Stimulated activated CD4-positive, alpha-beta T cell treated with anti-CD3 and anti-CD28 coated beads, Interleukin-15, amount 100 ng/mL, for 1 hour (primary cell): ENCODE measurements at places on chromosomes 16 and 17.

- no peak for DNase-seq
Measured at GRCh38 chr17:4764595-4764994, 7.1 kb upstream of the TM4SF5 start.

DNA sequence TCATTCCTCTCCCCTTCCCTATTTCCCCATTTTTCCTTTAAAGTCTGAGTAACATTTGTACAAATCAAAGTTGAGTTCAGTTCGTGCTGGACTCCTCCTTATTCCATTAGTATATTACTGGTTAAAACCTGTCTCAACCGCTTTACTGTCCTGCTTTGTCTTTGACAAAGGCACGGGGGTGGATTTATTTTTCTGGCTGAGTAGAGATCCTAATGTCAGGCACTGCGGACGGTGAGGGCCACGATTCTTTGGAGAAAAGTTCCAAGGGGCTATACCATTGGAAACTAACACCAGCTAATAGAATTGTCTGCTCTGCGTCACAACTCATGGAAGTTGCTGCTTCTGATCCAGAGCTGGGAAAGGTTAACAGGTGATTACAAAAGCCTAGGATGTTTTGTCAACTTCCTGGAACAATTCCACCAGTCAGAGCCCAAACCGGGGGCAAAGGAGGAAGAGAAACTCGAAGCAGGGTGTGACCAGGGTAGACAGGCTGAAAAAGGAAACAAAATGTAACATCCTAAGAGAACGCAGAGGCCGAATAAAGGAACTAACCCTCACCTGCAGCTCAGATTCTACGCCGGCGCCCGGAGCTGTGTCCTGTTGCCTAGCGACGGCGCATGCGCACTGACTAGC lies 12.4 kb downstream of the TAT start:
- peak; percentile 2 for DNase-seq

GRCh38 chr17:28189667-28190066 lies 129.3 kb upstream of the TMEM97 start:
- no peak for DNase-seq

DNA sequence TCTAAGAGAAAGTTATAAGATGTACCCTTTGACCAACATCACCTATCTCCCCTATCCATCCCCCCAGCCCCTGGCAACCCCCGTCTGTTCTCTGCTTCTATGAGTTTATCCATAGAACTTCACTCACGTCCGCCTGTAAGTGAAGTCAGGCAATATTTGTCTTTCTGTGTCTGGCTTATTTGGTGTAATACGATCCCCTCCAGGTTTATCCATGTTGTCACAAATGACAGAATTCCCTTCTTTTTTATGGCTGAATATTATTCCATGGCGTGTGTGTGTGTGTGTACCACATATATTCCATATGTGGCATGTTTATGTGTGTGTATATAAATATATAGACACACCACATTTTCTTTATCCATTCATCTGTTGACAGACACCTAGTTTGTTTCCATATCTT lies 339.7 kb downstream of the CPPED1 start:
- DNase-seq, result no peak

DNA sequence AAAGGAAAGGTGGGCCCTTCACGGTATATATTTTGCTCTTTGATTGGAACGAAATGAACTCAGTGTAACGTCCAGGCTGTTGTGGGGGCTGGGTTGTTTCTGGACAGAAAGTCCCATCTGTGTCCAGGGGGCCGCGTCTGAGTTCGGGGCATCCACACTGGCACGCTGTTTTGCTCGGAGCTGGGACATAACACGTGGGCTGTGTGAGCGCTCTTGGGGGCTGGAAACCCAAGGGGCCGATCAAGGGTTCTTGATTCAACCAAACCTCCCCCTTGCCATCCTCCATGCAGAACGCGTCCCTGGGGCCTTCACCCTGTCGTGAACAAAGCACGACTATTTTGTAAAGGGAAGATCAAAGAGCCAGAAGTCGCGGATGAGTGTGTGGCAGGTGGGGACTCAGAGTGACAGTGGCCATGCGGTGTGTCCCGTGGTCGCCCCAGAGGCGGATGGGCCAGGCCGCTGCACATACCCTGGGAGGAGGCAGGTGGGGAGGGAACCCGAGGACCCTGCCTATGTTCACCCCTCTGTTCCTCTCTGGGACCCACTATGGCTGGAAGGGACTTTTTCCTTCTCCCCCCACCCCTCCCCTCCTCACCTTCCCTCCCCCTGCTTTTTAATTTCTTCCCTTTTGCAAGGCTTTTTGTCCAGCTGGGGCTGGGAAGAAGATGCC lies 387.2 kb downstream of the SEC14L1 start:
- DNase-seq, result no peak

- no peak for DNase-seq
Measured at GRCh38 chr17:51083981-51084380, 36.7 kb downstream of the SPAG9 start.

DNA sequence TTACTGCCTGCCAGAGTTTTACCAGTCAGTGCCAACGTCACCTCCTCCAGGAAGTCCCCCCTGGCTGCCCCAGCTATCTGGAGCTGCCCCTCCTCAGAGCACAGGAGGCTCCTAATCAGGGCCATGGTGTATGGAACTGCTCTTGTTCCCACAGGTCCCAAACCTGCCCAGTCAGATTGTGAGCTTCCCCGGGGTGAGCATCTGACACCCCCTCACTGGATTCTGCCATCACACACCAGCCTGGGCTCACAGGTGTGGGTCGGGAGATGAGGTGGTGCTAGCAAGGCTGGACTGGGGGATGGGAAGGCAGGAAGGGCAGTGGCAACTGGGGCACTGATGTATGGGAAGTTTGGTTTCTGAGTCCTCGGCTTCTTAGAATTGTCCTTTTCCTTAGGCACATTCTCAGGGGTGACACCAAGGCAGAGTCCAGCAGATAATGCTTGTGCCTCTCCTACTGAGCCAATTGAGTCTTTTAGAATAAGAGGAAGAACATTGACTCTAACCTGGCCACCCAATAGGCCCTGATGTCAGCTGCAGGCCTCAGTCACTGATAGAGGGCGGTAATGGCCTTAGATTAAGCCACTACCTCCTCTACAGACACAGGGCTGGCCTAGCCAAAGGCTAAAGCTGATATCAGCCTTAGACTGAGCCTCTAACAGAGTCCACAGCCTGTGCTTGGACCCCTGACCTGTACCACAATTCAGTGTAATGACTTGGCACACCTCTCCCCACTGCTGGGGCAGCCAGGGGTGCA lies 107.9 kb downstream of the WSCD1 start:
- DNase-seq, result no peak

- no peak for DNase-seq
Measured at GRCh38 chr17:2926019-2926650, 129.9 kb downstream of the RAP1GAP2 start.

DNA sequence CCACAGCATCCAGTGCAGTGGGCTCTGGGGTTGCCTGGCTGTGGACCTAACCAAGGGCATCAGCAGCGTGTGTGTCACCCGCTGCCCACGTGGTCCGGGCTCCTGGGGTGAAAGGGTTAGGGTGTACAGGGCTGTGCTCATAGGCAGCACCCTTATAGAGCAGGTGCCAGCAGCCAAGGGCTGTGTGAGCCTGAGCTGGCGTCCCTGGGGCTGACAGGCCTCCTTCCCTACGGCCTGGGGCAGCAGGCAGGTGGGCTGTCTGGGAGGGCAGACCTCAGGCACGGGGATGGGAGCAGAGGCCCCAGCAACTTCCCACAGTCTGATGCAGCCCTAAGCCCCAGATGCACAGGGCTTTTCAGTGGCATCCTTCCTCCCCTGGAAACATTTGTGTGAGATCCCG lies 13.9 kb downstream of the CD300A start:
- no peak for DNase-seq

DNA sequence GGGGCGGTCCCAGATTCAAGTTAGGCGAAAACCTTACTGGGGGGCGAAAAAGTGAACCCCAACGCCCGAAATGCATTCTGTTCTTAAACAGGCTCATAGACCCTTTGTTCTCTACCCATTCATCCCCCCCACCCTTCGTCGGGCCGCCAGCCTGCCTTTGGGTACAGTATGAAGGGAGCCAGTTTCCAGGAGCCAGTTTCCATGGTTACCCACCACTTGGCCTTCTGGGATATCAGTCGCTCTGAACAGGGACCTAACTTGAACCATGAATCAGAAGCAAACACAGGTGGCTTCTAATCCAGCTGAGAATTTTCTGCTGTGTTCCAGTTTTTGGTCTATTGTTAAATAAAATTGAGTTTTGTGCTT lies 532 bp downstream of the DHX40 start:
- DNase-seq, result peak; percentile 5

DNA sequence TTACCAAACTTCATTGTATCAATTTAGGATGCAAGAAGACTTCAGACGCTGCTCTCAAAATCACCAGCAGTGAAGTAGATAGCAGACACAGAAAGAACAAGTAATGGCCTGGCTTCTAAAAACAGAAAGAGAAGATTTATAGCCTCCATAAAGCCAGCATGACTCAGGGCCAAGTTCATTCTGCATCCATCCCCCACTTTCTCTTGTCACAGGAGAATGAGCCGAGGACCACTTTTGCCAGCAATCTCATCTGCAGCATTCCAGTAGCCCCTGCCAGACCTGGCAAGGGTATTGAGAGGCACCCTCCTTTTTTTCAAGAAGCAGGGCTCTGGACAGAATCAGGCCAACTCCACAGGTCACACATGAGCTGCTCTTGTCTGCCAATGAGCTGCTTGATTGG lies 355.4 kb upstream of the SOX9 start:
- DNase-seq, result no peak

GRCh38 chr17:79570653-79571052 lies 40.2 kb downstream of the RBFOX3 start:
- DNase-seq, result no peak

DNA sequence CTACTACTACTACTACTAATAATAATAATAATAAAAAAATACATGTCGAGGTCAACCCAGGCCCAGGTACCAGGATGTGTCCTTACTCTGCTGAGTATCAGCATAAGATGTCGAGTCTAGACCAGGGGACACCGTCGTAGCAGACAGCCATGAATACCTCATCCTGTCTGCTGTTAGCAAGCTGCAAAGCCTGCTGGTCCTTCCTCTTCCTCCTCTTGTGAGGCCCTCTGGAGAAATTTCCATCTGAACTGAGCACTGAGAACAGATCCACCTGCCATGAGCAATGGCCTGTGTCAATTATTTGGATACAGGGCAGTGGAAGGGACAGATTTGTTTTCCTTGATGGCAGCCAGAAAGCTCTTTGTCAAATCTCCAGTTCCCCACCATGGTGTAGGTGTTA lies 168.5 kb downstream of the XYLT1 start:
- no peak for DNase-seq

- no peak for DNase-seq
Measured at GRCh38 chr17:75514919-75515495, 330 bp downstream of the CASKIN2 start.

DNA sequence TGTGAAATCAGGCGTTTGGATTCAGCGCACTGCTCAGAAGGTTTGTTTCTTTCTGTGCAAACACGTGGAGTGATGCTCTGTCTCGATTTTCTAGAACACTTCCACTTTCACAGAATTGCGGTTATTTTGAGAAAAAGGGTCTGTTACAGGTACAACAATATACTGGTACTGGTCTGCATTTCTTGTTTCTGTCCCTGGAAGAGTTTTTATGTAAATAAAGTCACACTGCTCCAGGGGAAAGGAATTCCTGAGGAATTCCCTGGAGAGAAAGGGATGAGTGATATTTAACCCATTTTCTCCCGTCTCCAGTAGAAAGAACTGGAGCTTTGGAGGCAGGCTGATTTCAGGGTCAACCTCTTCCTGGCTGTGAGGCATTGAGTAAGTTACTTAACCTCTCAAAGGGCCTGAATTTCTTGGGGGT lies 16.2 kb upstream of the RMI2 start:
- DNase-seq, result no peak

- DNase-seq, result no peak
Measured at GRCh38 chr16:80417706-80418271, 123.0 kb upstream of the DYNLRB2 start.

- DNase-seq, result no peak
Measured at GRCh38 chr16:56700195-56700594, 17.9 kb downstream of the MT1X start.

DNA sequence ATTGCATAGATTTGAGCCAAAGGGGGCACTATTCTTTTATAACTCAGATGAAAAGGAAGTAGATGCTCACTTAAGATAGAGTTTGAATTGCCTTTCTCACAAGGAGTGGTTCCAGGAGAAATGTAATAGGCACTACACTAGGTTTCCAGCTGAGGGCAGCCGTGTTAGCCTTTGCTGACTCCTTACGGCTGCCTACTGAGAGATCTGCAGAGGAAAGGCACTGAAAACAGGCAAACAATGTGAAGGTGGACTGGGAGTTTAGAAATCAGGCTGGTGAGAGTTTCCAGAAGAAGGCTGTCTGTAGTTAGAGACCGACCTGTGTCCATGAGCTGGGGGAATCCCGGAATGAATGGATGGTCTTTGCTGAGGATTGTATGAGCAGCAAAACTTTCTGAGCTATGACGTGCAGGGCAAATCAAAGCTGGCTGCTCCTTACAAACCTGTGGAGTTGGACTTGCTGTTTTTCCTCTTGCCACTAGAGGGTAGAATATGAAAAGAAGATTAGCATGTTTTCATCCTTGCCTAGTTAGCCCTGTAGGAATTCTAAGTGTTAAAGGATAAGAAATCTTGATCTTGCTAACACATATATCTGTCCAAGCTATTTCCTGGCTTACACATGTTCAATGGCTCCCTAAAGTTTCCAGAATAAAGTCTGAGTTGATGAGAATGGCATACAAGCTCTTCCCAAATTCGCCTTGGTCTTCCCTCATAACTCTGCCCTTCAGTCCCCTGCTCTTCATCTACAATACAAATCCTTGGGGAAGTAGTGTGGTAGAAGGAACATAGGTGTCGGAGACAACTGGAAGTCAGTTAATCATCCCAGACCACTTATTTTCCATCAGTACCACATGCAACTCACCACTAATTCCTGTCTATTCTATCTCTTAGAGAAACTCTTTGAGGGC lies 20.1 kb upstream of the TAOK1 start:
- peak; percentile 24 for DNase-seq

- no peak for DNase-seq
Measured at GRCh38 chr17:41642252-41643156, 18.1 kb upstream of the KRT17 start.

GRCh38 chr17:21146362-21147015 lies 19.7 kb downstream of the DHRS7B start:
- no peak for DNase-seq

DNA sequence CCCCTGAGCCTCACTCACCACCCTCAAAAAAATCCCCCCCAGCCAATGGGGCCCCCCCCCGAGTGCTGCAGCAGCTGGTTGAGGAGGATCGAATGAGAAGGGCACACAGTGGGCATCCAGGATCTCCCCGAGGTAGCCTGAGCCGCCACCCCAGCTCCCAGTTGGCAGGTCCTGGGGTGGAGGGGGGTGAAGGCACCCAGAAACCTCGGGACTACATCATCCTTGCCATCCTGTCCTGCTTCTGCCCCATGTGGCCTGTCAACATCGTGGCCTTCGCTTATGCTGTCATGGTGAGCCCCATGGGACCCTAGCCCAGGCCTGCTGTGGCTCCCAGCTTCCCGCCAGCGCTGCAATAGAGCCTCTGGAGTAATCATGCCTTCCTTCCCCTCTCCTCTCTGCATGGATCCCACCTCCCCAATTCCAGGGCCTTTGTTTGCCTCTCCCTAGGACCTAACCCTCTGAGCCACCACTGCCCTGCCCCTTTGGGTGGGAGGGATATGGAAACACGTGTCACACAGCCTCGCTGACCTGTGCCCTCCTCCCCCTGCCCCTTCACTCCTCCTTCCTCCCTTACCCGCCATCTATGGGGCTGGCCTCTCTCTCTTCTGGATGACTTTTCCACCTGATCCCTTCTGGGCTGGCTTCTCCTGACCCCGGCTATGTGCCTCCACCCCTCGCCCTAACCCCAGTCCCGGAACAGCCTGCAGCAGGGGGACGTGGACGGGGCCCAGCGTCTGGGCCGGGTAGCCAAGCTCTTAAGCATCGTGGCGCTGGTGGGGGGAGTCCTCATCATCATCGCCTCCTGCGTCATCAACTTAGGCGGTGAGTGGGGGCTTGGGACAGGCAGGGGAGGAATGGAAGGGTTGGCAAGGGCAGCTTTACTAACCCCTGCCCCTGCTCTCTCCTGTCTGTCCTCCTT lies 1.9 kb downstream of the PRRT2 start:
- DNase-seq, result no peak
